ENCODE measurements at places on chromosomes 11 and 22.
A peak's percentile ranks its signal among the peaks of the same experiment; 100 is the strongest.

- DNase-seq, result peak; percentile 79
These were observed 817 bp downstream of the RELT start for GRCh38 chr11:73376803-73377629.

GRCh38 chr22:45895436-45896152 is 81.4 kb downstream of the WNT7B start:
- DNase-seq, result no peak

GRCh38 chr11:107307991-107308390 is 149.6 kb downstream of the CWF19L2 start:
- no peak for DNase-seq

DNA sequence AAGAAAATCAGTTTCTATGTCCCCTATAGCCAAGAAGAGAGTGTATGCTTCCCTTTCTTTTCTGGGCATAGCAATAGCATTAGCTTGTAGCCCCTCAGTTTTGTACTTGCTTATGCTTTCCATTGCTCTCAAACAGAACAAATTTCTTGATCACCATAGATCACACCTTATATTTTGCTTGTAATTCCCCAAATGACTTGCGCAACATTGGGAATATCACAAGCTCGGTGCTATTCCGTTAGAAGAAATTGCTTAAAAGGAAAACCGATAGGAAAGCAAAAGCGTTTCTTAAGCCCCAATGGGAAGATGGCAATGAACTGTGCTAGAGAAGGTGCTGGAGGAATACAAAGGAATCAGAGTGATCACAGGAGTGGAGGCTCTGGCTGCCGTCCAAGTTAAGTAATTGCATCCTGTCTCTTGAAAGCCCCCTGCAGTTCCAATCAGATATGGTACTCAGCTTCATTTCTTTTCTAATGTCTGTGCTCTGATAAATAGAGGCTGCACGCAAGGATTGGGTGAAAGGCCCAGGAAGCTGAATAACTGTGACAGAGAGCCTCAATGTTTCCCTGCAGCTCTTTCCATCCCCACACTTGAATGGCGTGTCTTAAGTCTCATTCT is 182.1 kb upstream of the KIRREL3 start:
- DNase-seq, result no peak

- peak; percentile 77 for DNase-seq
These were observed 57.4 kb downstream of the CLMP start for GRCh38 chr11:123137431-123138224.

- no peak for DNase-seq
These were observed 5.5 kb downstream of the ROBO4 start for GRCh38 chr11:124892146-124892545.

DNA sequence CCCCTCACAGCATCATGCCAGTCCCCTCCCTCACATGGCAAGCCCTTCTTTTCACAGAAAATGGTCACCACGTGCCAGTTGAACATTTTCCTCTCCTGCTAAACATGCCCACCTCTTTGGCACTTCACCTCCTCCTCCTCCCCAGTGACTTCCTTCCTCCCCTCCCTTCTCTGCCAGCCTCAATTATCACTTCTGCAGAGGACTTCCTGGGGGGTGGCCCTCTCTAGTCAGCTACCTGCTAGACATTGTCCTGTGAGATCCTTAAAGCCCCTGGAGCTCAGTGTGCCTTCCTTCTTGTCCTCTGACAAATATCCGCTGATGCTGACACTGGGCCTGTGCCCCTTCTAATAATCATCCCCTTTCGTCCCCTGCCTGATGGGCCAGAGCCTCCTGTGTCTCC is 43.2 kb upstream of the E2F8 start:
- no peak for DNase-seq

GRCh38 chr11:18699848-18700261 is 1.3 kb downstream of the TMEM86A start:
- no peak for DNase-seq

DNA sequence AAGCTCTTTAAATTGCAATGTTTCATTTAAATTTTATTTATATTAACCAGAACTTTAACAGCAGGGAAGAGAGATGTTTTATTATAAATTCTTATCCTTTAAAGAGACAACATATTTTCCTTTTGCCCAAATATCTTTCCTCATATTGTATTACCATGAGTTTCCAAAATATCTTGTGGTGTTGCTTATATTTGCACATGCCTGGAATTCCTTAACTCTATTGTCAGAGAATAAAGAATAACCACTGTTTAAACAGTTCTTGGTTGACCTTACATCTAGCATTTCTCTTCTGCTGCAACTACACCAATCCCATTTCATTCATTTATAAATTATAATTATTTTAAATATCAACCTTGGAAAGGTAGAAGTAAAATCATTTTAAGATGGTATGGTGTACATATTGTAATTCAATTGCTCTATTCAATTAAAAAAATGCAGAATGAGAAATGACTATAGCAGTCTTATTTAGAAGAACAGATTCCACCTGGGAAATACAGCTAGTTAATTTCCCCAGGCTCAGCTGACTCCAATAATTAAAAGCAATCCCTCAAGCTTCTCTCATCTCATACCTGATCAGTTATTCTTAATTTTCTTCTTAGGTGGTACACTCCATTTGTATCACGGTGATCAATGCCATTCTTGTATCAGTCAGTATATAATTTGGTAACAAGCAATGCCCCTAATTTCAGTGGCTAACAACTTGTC is 923.3 kb downstream of the KCNA4 start:
- no peak for DNase-seq

- no peak for DNase-seq
These were observed 69.5 kb upstream of the MYO18B start for GRCh38 chr22:25672289-25673084.

GRCh38 chr11:43576803-43577521 is 103.6 kb upstream of the HSD17B12 start:
- DNase-seq, result peak; percentile 59

DNA sequence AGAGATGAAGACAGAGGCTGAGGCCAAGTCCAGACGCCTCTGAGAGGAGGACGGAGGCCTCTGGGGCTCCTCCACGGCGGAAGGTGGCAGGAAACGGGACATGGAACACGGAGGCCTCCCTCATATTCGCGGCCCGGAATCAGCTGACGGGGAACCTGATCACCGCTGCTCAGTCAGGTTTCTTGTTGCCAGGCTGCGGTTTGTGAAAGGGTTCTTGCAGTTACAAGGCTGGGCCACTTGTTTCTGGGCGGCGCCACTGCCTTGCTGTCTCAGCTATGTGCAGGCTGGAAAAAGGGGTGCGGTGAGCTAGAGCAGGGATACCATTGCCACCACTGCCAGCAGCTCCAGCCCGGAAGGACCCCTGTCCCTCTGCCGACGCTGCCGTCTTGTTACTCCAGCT is 10.0 kb upstream of the MMP1 start:
- peak; percentile 28 for DNase-seq

GRCh38 chr22:27720860-27721259 is 80.7 kb downstream of the MN1 start:
- DNase-seq, result peak; percentile 80

GRCh38 chr22:42930810-42931420 is 73.8 kb upstream of the ARFGAP3 start:
- DNase-seq, result no peak

- no peak for DNase-seq
These were observed 71.1 kb upstream of the NUP50 start for GRCh38 chr22:45092644-45093043.

GRCh38 chr11:64745521-64746328 is 1.8 kb upstream of the RASGRP2 start:
- no peak for DNase-seq

GRCh38 chr11:17394743-17395390 is 6.4 kb upstream of the KCNJ11 start:
- no peak for DNase-seq

GRCh38 chr11:103556171-103556570 is 446.9 kb downstream of the DYNC2H1 start:
- no peak for DNase-seq

- peak; percentile 72 for DNase-seq
These were observed 8.8 kb upstream of the PLA2G3 start for GRCh38 chr22:31148953-31149627.

GRCh38 chr22:40196628-40197360 is 19.1 kb downstream of the TNRC6B start:
- peak; percentile 69 for DNase-seq

DNA sequence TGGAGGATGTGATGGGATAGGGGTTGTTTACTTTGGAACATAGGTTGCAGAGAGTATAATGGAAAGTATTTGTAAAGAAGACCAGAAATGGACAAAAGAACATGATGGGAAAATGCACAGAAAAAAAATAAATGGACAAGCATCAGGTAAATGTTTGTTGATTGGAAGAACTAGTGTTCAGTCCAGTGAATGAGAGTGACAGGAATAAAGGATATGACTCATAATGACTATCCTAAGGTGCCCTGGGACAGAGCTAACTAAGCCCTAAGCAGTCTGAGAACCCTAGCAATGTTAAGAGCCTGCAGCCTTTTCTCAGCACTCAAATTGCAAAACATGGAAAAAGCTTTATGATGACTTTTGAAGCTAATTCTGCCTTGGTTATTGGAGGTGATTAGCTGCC is 732.8 kb upstream of the ANO5 start:
- no peak for DNase-seq

DNA sequence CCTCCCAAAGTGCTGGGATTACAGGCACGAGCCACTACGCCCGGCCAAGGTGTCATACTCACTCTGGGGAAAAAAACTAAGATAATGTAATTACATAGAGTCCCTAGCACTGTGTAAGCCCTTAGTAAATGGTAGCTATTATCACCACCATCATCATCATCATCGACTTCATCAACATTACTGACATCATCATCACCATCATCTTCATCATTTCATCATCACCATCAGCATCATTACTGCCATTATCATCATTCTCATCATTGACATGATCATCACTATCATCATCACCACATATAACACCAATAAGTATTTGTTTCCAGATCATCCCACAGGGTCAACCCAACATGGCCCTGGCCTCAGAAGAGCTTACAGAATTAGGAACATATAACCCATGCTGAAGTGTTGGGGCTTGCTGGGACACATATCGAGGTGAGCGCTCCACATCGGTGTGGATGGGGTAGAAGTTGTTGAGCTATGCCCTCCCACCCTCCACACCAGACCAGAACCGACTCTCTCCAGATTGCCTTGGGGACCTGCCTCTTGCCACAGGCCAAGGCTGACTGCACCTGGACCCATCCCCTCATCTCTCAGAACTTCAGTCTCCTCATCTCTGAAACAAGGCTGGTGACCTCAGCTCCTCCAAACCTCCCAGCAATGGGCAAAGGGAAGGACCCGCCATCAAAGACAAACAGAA is 14.7 kb upstream of the CD5 start:
- DNase-seq, result no peak

DNA sequence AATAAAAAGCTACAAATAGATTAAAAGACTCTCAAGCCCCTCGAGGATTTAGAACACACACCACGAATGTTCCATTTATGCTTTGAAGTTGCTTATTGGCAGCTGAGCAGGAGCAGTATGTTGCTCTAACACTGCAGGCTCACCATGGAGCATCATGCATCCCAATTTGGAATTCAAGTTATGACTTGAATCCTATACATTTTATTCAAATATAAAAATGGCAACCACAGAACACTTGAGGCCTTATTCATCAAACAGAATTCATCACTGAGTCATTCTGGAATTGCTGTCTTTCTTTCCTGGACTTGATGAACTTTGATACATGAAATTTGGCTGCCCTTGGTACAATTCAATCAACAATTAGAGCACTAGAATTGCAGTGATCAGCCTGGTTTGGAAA is 24.5 kb upstream of the BLID start:
- DNase-seq, result peak; percentile 50

GRCh38 chr22:50523806-50524675 is 1.4 kb downstream of the SCO2 start:
- no peak for DNase-seq

GRCh38 chr11:24131698-24132097 is 365.2 kb upstream of the LUZP2 start:
- no peak for DNase-seq

DNA sequence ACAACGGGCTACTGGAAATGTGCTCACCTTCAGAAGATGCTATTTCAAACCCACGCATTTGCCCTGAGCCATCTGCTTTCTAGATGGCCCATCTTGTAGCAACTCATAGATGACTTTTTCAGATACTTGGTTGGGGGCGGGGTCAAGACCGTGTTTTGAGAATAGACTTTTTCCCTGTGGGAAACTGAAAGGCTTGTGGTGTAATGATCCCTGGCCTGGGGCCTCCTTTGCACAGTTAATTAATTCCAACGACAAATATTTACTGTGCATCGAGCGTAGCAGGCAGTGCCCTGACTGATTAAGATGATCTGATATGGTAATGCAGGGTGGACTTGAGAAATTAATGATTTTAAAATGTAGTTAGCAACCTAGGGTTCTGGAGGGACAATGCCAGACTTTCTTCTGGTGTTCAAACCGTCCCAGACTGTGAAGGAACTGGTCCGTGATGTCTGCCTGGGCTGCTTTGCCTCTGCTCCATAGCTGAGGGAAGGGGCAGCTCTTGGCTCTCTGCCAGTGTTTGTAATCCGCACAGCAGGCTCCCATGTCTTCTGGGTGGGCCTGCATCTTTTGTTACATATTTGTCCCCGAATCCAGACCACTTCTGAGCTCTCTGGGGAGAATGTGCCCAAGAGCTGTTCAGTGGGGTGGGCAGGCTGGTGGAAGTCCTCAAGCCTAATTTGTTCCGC is 84.8 kb downstream of the ADAMTS15 start:
- DNase-seq, result no peak

- DNase-seq, result no peak
These were observed 118.3 kb upstream of the LMO1 start for GRCh38 chr11:8381871-8382396.

GRCh38 chr11:103610435-103610834 is 426.0 kb upstream of the DDI1 start:
- no peak for DNase-seq

DNA sequence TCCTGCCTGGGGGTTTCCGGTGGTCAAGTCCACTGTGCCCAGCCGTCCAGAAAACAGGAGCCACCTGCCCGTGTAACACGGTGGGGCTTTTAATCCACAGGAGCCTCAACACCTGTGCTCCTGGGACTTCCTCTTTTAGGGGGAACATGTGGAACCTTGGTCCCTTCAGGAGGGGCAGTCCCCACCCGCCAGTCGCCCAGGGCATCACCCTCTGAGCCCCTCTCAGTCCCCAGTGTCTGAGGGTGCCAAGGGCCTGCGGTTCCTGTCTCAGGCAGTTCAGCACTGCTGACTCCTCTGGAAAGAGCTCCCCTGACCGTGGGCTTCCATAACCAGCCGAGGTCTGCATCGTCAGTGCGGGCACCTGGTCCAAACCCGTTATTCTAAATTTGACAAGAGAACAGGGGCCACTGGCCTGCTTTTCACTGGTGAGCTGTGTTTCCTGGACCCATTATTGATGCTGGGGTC is 15.8 kb downstream of the KRTAP5-5 start:
- no peak for DNase-seq

DNA sequence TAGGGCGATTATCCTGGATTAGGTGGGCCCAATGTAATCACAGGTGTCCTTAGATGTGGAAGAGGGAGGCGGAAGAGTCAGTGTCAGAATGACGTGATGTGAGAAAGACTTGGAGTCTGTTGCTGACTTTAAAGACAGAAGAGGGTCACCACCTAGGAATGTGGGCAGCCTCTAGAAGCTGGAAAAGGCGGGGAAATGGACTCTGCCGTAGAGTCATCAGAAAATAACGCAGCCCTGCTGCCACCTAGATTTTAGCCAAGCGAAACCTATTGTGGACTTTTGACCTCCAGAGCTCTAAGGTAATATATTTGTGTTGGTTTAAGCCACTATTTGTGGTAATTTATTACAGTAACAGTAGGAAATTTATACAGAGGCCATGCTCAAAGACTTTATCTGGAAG is 4.8 kb downstream of the DDX10 start:
- no peak for DNase-seq

Measured in MG63 (cell line).